ENCODE measurements at places on chromosomes 7 and 10. TPM values are rescaled to one million over a fixed set of nuclear protein-coding genes. Genes with fewer than 3 reads are reported as not detected.

GLI3 gene
- 8.2 TPM for total RNA-seq

CHAT gene
- total RNA-seq = 0.82 TPM

AGR2 gene
- 725 TPM for total RNA-seq

MET gene
- total RNA-seq = 41.2 TPM

NPSR1 gene
- not detected for total RNA-seq

MYH16 gene
- total RNA-seq = not detected

VGF gene
- 0.73 TPM for total RNA-seq
